ENCODE measurements at places on chromosomes 12 and 14.

DNA sequence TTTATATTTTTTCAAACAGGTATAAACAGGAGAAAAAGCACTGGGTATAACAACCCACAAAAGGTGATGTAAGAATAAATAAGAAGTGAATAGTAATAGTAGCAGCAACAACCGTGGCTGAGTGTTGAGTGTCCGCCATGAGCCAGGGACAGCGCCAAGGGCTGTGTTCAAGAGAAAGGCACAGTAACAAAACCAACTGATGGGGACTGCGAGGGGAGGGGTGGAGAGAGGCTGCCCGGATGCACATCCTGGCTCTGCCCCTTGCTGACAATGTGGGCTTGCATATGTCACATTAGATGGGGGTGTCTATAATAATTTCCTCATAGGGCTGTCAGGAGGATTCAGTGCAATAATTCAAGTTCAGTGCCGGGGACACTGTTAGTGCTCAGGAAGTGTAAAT is 912.4 kb downstream of the VRK1 start:
- no peak for DNase-seq

GRCh38 chr12:53500142-53500775 is 824 bp upstream of the TARBP2 start:
- DNase-seq = no peak

DNA sequence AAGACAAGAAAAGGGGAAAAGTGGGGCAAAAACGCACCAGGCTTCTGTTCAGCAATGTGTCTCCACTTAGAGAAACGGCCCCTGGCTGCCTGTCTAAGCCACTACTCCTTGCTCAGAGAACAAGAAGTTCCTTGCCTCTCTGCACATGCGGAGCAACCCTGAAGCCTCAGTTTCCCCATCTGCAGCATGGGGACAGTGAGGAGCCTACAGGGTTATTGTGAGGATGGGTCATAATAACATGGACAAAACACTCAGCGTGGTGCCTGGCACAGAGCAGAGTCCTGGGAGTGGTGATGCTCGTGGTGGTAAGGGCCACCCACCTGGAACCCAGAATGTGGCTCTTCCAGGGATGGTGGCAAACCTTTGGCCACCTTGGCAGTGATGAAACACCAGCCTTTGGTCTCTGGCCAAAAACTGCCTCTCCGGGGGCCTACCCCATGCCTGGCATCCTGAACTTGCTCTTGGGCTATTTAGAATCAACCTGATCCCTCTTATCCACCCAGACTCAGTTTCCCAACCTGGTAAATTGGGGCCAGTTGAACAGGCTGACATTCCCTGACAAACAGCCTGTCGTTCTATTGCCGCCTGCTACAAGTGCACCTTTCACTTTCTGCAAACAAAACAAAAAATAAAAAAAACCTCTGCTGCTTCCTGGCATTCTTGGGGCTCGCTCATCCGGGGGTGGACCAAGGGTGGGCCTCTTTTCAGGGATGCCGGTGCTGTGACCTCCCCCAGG is 56.5 kb upstream of the DLK1 start:
- peak; percentile 31 for DNase-seq

DNA sequence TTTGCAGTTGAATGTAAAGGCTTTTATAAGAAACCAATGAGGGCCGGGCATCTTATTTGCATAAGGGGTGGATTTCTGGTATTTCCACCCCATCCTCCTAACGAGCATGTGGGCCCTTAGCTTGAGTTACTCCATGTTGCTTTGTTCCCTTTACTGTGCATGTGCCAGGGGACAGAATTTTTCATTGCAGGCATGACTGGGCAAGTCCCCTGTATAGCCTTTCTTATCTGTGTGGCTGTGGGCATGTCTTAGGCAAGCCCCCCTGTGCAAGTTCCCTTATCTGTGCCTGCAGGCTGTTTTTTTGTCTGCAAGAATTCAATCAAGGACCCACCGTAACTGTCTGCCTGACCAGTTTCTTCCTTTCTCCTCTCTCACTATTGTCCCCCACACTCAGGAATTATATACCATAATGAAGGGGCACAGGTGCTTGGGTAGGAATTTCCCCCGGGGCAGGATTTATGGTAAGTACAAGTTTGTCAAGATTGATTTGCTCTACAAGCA is 152.2 kb upstream of the CNOT2 start:
- DNase-seq = no peak

- DNase-seq = no peak
These were observed 49.0 kb upstream of the MSRB3 start for GRCh38 chr12:65229441-65229840.

DNA sequence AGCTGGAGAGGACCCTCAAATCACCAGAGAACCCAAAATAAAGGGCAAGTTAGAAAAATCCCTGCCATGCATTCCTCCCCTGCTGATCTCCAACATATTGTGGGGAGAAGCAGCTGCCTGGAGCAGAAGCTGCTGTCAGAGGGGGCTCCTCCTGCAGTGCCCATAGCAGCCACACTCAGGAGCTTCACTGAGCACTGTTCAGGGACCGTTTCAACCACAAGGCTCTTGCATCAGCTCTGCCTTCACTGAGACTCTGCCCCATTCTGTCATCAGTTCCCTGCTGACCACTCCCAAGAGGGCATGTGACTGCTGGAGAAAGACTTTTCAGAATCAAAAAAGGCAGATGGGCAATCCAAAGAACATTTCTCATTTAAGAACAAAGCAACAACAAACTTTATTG is 392.7 kb downstream of the GALC start:
- DNase-seq = no peak

DNA sequence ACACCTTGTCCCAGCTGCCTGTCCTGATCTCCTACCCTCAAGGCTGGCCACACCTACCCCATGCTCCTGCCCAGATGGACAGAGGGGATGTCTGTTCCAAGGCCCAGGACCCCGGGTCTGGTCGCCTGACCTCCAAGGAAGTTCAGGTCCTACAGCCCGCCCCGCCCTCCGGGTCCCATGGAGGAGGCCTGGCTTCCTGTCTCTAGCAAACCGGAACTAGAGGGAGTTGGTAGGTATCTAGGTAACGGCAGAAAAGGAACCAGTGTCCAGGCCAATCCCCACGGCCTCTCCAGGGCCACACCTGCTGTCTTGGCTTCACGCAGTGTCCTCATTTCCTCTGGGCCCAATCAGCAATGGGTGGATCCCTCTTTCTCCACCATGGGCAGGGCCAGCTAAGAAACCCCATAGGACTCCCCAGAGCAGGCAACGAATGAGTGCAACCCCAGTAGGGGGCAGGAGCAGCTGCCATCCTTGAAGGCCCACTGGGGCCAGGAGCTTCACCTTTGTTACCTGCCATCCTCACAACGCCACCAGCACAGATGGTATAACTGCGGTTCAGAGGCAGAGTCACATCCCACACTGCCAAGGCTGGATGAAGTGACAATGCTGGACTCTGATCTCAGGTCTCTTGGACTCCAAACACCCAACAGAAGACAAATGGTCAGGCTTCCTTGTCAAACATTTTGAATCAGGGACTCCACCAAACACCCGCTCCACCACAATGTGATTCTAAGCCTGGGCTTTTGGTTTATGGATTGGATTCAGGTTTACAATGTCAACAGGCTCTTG is 25.1 kb upstream of the RPLP0 start:
- DNase-seq = peak; percentile 75

All from COR-L47 (cell line).